ENCODE measurements at places on chromosomes 13 and 19.

GRCh38 chr13:19646063-19646462, 12.6 kb downstream of the MPHOSPH8 start:
- no peak for DNase-seq

DNA sequence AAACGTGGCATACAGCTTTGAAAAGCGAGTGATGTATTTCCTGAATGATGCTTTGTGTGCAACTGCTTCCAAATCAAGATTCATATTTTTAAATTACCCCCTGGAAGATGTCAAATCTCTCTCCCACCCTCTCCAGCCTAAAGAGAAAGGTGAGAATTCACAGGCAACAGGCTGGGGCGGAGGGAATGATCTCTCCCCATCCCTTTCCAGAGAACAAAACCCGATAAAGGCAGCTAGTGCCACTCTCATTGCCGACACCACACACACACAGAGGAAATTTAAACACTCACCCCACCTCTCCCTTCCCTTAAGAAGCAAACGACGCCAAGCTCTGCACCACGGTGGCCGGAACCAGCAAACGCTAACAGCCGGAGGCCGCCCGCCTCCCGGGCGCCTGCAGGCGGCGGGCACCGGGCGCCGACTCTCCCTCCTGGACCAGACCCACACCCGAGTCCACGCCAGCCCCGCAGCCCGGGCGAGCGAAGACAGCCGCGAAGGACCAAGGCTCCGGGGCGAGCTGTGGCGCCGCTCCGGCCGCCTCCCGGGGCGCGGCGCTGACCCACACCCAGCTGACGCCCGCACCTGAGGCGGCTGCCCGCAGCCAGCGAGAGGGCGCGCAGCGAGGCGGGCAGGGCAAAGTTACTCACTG, 477 bp downstream of the LNX2 start:
- peak; percentile 18 for DNase-seq

- DNase-seq, result no peak
Measured at GRCh38 chr13:107395927-107396662, 819.2 kb downstream of the LIG4 start.

DNA sequence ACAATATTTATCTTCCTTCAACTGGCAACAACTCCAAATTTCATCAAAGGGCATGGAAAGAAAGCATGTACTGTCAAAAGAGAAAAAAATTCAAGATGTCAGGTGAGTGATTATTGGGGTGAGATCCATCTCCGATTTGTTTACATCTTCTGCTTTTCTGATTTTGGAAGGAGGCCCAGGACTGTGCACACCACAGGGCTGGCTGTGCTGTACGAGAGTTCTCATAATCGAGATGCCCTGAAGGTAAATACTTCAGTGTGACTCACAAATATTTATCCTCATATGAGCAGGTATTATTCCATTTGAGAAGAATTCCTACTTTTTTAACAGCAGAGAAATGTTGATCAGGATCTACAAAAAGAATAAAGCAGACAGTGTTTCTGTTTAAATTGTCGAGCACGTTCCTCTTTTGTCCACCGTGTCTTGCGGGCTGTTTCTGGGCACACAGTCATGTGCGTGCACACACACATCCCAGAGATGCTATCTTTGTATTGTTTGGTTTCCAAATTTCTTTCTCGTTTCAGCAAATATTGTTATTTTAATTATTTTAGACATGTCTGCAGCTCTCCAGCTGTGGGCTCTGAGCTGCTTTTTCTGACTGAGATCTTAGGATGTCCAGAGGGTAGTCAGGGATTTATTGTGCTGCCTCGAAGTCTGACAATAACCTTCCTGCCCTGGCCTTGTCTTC, 103.8 kb downstream of the KL start:
- no peak for DNase-seq

DNA sequence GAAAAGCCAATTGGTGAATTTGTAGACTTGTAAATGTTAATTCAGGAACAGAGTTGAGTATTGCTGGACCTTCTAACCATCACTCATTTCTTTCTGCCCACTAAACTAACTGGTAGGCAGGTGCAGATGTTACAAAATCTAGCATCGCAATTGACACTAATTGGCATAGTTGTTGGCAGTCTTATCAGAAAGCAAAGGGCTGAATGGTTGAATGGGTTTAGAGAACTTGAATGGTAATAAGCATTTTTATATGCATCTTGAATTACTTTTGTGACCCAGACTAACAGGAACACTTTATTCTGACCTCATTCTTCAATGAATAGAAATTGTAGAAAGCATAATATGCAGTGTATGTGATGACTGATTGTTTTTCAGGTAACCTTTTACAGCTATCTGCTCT, 189.1 kb downstream of the GGACT start:
- DNase-seq, result no peak

- no peak for DNase-seq
Measured at GRCh38 chr19:6041071-6041470, 63.1 kb upstream of the RANBP3 start.

DNA sequence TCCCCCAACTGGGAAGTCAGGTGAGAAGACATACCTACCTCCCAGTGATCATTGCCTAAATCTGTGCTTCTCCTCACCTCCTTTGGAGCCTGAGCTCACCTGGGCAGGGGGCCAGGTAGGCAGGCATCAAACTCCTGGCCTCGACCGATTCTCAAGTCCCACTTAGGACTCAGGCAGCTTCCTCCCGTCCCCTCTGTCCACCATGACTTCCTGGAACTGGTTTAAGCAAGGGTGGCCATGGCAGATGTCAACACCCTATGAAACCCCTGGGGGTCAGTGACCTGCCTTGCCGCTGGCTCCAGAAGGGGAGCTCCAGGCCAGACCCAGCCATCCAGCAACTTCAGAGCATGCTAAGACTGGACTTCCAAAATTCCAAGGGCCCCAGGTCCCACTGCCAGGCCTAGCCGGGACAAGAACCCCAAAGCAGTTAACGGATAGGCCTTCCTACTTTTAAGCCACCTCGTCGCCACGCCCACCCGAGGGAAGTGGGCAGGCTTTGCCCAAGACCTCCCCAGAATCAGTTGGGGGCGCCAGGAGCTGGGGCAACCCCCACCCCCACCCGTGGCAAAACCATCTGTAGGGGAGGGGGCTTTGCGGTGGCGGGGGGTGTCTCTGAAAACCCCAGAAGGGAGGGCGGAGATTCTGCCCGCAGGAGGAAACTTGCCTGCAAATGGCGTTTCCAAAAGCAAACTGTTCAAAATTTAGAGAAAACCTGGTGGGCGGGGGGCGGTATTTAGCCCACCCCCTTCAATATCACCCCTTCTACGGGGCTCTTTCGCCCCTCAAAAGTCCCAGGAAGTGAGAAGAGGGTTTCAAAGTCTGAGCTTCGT, 657 bp downstream of the PLIN3 start:
- DNase-seq, result peak; percentile 83

DNA sequence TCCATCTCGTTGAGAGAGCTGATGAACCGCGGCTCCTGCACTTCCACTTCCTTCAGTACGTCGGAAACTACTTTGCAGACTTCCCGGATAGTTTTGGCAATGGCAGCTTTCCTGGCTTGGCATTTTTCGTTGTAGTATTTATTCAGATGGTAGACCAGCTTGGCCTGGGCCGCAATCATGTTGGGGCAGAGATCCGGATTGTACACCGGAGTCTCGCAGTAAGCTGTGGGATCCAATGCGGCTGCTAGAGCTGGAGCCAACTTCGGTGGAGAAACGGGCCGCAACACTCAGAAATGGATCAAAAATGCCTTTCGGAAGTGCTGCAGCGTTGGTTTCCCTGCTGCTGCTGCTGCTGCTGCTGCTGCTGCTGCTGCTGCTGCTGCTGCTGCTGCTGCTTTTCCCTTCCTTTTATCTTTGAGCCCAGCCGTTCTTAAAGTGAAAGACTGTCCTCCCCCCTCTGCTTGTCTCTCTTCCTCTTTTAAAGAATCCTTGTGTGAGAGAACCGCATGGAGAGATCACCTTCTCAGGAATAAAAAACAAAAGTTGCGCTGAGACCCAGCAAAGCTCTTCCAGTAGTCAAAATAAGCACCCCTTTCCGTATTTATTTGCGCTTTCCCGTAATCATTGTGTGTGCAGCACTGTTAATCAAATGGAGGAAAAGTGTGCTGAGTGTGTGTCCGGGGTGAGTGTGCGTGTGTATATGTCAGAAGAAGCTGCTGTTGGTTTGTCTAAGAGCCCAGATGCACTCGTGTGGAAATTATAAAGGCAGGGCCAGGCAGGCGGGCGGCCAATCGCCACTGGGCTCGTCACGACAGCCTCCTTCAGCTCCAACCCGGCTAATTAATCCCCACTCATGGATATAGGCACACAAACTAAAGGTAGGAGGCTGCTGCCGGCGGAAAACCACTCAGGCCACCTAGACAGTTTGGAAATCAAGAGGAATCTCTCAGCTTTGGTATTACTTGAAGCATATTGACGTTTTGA, at the start of gene MAB21L1:
Gene MAB21L1 (minus strand): TSS at position 730 of the 984 bp plus-strand sequence. CDS start 551 bp downstream, at position 179.
- no peak for DNase-seq

DNA sequence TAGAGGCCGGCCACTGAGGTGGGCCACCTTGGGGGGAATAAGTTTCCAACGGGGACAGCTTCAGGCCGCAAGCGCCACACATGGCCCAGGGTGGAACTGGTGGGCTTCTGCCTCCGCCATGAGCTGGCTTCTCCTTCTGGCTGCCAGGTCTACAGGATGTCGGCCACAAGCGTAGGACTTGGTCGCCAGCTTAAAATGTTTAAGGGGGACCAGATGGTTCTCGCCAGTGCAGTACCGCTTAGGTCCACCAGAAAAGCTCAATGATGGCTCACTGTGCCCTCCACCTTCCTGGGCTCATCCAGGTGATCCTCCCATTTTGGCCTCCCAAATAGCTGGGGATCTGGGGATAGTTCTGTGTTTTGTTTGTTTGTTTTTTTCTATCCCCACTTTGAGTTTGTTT, 38.7 kb upstream of the ZNF254 start:
- no peak for DNase-seq

GRCh38 chr19:5585461-5586299, 17.9 kb upstream of the TINCR start:
- DNase-seq, result peak; percentile 67

GRCh38 chr19:38840583-38840968, 9.0 kb upstream of the ECH1 start:
- no peak for DNase-seq

DNA sequence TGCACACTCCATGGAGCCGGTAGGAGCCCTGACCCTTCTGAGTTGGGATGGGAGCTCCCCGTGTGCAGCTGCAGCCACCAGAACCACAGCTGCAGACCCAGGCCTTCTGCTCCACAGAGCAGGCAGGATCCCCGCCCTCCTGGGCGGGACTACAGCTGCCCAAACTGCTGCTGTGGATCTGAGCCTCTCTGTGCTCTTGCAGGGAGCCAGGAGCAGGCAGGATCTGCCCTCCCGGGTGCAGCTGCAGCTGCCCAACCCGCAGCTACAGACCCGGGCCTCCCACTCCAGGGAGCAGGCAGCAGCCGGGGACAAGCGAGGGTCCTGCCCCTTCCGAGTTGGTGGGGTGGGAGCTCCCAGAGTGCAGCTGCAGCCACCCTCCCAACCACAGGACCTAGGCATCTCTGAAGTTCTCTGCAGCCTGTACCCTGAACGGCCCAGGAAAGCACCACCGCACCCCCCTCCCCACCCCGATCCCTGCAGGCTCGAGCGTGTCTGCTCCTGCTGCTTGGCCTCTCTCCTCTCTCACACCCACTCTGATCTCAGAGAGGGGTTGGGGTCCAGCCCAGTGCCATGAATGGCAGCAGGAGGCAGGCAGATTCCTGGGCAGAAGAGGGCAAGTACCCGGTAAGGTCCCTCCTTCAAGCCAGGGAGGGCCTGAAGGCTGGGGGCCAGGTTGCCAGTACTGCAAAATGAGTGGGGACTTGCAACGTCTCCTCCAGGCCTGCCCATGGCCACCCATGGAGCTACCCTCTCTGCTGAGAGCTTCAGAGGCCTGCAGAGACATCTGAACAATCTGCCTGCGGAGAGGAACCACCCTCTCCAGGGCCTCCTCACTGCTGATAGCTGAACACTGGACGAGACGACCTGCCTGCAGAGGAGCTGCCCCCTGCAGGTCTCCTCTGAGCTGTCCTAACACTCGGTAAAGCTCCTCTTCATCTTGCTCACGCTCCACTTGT, 16.4 kb upstream of the EMP3 start:
- DNase-seq, result no peak

GRCh38 chr19:54795758-54796157, 7.7 kb upstream of the KIR2DL4 start:
- DNase-seq, result no peak

DNA sequence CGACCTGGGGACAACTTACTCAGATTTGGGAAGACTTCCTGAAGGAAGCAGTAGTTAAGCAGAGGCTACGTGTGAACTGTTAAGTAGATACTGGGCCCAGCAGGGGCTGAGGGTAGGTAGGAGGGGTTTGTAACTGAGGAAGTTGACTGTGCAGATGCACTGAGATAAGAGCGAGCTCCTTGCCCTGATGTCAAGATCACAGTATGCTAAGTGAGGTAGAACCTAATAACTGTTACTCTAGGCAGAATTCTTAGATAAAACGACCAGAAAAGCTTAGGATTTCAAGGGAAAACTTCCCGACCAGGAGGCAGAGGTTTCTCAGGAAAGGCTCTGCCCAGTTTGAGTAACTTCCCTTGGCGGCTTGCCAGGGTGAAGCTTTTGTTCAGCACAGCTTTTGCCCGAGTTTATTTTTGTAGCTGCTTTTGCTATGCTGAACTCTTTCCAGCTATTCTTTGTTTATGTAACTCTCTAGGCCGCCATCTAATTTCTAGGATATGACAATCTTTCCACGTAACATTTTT, 632.1 kb downstream of the DIAPH3 start:
- peak; percentile 48 for DNase-seq

DNA sequence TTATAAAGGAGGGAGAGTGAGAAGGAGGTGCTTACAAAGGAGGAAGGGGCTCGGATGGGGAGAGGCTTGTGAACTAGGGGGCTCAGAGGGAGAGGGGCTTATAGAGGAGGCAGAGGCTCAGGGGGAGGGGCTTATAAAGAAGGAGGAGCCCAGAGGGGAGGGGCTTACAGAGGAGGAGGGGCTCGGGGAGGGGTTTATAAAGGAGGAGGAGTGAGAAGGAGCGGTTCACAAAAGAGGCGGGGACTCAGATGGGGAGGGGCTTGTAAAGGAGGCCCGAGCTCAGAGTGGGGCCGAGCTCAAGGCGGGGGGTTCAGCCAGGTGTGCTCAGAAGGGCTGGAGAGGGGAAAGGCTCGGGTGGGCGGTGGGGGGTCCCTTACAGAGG, 500 bp downstream of the SMIM24 start:
- DNase-seq, result no peak

GRCh38 chr13:23510544-23510916, 59.7 kb upstream of the TNFRSF19 start:
- no peak for DNase-seq

- no peak for DNase-seq
Measured at GRCh38 chr19:11397089-11397610, 13.0 kb upstream of the EPOR start.

- DNase-seq, result no peak
Measured at GRCh38 chr13:28049880-28050875, 50.2 kb downstream of the FLT3 start.

- no peak for DNase-seq
Measured at GRCh38 chr19:10870501-10870954, 825 bp upstream of the CARM1 start.

- DNase-seq, result no peak
Measured at GRCh38 chr19:18161636-18162002, 8.7 kb downstream of the PIK3R2 start.

GRCh38 chr13:21579754-21580316, 24.1 kb downstream of the MICU2 start:
- DNase-seq, result no peak

Data from thymus (tissue), 14 donors.